NCI-H1105 treated with DMSO at 0.1 percent for 48 hours (cell line): ENCODE measurements at places on chromosomes 2 and 18.
A peak's percentile ranks its signal among the peaks of the same experiment; 100 is the strongest.

DNA sequence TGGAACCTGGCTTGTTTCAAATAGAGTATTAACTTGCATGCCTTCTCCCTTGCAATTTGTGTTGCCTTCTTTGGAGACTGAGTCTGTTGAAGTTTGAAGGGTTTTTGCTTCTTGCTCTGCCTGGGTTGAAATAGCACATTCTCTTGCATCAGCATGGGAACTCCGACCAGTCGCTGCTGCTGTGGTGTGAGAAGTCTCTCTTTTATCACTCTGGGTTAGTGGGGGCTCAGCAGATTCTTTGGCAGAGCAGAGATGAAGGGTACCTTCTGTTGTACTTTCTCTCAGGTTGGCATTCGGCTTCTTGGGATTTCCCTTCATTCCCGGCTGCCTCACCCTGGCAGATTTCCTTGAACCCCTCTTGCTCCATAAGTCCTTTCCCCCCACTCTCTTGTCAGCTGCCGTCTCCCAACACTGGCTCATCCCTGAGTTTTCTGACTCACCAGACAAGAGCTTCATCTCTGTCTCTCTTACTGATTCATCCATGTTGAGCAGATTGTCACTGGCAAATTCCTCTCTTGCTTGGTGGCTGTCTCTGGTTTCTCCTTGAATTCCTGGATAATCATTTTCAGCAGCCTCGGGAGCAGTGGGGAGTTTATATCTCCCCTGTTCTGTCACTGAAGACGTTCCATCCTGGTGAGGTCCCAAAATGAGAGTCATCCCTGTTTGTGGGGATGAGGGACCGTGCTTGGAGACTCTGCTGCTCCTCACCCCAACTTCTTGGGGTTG, 49.9 kb downstream of the ALPK2 start:
- no peak for DNase-seq

- DNase-seq, result no peak
Measured at GRCh38 chr2:218964041-218964771, 4.7 kb downstream of the CDK5R2 start.

GRCh38 chr2:200255549-200255948, 50.9 kb upstream of the SPATS2L start:
- DNase-seq, result no peak

GRCh38 chr2:241354668-241355658, 1.1 kb upstream of the FARP2 start:
- peak; percentile 70 for DNase-seq

DNA sequence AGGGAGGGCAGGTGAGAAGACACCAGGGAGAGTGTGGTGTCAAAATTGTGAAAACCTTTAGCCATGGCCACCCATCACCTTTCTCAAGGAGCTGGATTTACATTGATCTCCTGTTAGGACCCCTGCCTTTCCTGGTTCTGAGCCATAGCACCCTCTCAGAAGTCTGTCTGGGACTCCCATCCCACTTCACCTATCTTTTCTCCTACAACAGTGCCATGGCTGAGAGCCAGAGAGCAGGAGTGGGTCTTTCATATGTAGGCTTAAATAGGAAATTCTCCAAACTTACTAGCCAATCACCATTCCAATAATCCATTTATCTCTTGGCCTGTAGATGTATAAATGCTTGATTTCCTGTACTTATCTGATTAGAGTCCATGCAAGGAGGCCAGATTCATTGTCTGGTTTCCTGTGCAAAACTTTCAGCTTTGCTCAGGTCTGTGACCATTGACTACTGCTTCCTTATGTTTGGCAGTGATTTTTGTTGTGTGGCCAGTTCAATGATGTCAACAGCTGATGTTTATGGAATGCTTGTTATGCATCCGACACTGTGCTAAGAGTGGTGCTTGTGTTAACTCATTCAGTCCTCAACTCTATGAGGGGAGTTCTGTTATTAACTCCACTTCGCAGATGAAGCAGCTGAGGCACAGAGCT, 57.6 kb upstream of the IGFBP5 start:
- no peak for DNase-seq

- no peak for DNase-seq
Measured at GRCh38 chr2:161708350-161708975, 84.2 kb downstream of the SLC4A10 start.

GRCh38 chr18:57801761-57802212, 1.3 kb downstream of the ATP8B1 start:
- peak; percentile 32 for DNase-seq

DNA sequence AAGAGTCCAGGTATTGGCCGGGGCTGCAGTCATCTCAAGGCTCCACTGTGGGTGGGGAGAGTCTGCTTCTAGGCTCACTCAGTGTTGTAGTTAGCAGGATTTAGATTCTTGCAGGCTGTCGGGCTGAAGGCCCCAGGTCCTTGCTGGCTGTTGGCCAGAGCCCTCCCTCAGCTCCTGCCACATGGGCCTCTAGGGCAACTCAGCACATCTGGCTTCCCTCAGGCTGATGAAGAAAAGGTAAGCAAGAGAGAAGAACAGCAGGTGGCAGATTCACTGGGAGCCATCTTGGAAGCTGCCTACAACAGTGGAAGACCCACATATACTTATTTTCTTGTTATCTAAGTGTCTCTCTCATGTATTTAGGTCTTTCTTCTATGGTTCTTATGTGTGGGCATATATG, 4.3 kb downstream of the MRPS9 start:
- DNase-seq, result peak; percentile 20

GRCh38 chr2:24363301-24363700, 3.0 kb upstream of the ITSN2 start:
- DNase-seq, result no peak

GRCh38 chr18:35661483-35662146, 80.1 kb downstream of the GALNT1 start:
- peak; percentile 69 for DNase-seq

- DNase-seq, result no peak
Measured at GRCh38 chr2:108829578-108830310, 43.2 kb downstream of the CCDC138 start.

DNA sequence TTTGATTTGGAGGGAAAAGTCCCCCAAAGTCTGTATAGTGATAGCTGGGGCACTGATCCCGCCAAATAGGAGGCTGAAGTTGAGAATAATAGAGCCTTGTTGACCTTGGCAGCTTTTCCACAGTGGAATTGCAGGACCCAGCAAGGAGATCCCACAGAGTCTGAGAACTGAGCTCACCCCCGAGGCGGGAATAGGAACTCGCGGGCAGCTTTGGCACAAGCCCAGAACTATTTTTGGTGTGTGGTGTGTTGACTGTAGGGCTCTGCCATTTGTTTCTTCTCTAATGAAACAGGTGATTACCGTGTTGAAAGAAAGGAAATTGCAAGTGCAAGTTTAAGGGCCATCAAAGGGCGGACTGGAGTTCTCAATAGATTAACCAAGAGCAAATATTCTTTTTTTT, 34.0 kb downstream of the SH3RF3 start:
- peak; percentile 79 for DNase-seq

DNA sequence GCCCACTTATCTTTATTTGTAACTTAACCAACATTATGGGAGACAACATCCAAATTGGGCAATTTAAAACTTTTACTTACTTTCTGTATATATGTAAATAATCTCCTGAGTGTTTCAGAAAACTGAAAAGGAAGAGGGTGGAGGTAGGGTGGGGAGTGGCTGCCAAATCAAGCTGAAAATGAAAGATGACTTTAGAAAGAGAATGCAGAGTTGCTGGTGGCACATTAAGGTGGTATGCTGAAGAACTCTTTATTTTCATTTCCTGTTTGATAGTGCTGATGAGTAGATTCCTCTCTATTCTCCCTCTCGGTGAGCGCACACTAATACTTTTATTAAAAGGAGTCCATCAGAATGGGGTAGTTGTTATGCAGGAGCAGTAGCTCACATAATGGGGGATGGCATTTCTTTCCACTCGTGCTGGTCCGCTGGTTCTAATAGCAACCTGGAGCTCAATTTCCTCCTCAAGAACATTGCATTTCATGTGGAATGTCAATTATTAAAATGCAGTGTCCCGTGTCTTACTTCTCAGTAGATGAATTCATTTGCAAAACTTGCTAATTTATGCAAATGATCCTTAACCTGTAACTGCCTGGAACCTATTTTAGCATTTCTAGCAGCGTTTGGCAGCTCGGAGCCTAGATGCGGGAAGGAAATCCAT, 466.9 kb upstream of the HNRNPA3 start:
- DNase-seq, result no peak

GRCh38 chr2:239469106-239469960, 68.5 kb upstream of the HDAC4 start:
- no peak for DNase-seq

DNA sequence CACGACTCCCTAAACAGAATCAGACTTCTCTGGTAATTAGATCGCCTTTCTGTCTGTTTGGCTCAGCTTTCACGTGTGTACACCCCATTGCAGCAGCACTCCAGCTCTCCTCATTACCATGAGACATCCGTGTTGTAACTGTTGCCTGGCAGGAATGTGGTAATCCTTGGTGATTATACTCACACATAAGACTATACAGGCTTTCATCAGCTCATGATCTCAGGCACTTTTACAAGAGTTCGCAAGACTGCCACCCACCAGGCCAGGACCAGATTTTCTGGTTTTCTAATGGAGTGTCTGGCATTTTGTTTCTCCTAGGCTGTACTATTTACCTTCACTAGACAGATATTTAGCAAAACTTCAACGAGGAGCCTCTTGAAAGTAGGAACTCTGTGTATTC, 50.2 kb downstream of the ACVR1 start:
- DNase-seq, result no peak

DNA sequence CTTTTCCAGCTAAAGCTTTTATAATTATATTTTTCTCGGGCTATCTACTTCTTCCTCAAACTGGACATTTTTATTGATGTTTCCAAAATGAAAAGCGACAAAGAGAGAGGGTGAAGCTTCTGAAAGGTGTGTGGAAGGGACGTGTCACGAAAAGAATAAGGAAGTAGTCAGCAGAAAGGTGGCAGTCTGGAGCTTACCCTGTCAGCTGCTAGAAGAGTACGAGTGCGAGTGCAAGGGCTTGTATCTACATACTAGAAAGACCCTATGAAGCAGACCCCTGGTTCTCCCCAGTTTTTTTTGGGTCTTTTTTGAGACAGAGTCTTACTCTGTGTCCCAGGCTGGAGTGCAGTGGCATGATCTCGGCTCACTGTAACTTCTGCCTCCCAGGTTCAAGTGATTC, 14.6 kb downstream of the FHL2 start:
- DNase-seq, result no peak

GRCh38 chr18:77056344-77057005, 76.1 kb downstream of the MBP start:
- no peak for DNase-seq

DNA sequence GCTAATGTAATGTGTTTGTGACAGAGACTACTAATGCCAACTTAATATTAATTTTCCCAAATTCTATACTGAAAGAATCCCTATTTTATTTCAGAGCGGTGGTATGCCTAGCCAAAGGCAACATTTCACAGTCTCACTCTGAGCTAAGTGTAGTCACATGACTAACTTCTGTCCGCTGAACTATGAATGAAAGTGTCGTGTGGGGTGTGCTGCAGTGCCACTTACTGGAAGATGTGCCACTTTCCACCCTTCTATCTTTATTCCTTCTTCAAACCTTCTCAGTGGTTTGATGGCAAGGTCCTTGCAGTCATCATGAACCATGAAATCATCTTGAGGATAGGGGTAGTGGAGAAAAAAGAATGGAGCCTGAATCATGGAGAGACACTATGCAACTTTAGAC, 47.3 kb upstream of the C1D start:
- DNase-seq, result no peak

DNA sequence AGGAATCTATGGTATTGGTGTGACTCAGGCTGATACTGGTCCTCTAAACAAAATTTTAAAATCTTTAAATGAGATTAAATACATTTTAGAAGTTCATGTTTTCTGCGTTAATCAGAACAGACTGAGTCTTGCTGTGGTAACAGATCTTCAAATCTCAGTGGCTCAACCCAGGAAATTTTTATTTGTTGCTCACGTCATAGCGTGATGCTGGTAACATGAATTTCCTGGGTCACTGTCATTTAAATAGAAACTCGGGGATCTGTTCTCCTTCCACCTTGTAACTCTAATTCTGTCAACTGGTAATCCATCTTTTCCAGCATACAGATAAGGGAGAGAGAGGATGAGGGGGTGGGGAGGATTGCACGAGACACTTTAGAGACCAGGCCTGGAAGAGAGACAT, 90.0 kb downstream of the CDC42EP3 start:
- no peak for DNase-seq

DNA sequence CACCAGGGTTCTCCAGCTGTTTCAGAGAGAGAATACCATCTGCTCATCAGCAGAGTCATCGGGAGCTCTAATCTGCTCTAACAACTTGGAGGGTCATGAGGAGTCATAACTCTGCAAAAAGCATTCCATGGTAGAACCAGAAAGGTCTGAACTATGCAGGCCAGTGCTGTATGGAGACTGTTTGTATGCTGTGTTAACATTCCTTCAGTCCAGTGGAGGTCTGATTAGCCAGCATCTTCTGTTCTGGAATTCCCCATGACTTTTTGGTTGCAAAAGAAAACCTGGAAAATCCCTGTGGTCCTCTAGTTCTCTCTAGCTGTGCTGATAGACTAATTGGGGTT, 9.4 kb upstream of the ITGB6 start:
- DNase-seq, result no peak

DNA sequence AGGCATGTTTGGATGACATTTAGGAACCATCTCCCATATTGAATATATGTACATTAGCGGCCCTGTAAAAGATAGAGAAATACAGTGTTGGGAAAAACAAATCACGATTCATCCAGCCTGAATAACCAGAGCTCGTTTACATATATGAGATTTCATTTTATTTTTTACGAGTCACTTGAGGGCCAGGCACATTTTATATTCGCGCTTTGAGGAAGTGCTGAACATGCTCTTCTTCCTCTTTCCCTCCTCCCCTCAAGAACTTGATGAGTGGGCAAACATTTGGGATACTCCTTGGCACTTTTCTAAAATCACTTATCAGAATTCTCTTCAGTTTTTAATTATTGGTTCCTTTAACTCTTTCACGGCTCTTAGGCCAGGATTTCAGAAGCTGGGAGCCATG, 268.0 kb upstream of the TANK start:
- DNase-seq, result no peak

DNA sequence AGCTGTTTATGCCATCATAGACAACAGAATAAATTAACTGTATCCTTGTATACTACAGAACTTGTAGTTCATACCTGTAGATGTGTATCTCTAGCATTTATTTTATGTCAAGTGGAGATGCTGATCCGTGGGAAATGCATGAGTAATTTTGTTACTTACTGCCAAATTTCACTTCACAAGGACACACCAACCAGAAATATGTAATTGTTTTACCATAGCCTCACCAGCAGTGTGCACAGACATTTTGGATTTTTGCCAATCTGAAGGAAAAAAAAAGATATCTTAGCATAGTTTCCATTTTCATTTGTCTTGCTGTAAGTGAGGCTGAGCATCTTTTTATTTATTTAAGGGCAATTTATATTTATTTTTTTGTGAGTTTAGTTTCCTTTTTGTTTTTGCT, 265.1 kb upstream of the OSR1 start:
- DNase-seq, result peak; percentile 28

GRCh38 chr2:100972452-100972851, 29.6 kb upstream of the RPL31 start:
- no peak for DNase-seq

DNA sequence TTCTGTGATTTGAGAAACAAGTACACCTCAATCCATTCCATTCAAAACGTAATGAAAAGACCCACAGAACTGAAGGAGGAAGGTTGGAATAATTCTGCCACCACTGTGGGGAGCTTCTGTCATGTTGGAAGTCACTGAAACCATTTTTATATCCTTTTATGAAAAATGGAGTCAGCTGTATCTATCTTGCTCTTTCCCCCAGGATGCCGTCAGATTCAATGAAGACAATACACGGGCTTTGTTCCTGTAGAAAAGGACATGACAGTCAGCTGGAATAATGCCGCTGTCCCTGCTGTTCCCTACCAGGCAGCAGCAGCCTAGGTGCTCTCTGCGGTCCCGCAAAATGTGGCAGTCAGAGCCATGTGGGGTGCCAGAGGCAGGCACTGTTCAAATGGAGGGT, 52.5 kb upstream of the APCDD1 start:
- DNase-seq, result no peak
